ENCODE measurements at places on chromosomes 7 and 10.

DNA sequence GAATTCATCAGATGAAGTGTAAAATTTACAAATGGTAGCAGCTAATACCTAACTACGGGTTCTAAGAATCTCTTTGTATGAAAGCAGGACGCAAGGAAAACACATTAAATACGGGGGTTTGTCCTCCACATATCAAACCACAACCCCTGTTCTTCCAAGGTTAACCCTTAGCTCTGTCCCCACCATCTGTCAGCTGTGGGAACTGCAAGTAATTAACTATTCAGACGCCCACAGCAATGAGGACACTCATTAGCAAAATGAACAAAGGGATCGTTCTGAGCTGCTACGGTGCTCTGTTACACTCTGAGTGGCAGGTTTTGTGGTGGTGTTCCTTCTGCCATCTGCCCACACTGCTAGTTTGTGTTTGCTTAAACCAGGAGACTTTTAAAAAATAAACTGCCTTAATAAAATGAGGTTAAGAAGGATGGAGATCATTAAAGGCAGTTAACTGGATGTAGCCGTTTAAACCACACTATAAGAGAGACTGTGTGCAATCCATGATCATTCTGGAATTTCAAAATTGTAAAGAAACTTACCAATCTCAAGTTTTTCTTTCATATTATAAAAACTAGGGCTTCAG, 51.4 kb downstream of the C10orf67 start:
- DNase-seq, result no peak

DNA sequence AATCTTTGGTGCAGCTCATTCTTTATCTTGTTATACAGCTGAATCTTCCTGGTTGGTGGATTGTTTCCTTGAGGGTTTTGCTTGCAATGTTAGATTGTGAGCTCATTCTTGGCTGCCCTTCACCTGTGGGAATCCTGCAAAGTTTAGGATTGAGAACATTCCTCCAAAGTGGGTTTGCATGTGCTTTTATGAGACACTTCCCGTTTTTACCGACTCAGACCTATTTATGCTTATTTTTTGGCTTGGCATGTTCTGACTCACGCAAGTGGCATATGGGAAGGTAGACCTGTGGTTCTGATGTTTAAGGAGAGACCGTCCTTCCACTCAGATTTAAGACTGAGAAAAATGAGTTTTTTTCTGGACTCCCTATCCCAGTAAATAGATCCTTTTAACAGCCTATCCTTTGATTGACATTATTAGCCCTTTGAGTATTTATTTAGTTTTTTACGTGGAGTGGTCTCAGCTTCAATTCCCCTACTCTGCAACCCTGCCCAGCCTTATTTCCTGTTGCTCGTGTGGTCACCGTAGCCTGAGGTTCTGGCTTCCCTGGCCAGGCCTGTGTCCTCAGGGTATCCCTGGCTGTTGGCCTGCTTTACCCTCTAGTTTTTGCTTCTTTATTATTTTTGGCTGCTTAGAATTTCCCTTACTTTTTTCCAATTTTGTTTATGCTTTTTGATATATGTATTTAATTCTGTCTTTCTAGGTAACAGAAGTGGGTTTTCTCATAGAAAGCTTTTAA, 13.4 kb upstream of the PRF1 start:
- no peak for DNase-seq

GRCh38 chr10:130720235-130720634, 584.0 kb downstream of the GLRX3 start:
- DNase-seq, result no peak

DNA sequence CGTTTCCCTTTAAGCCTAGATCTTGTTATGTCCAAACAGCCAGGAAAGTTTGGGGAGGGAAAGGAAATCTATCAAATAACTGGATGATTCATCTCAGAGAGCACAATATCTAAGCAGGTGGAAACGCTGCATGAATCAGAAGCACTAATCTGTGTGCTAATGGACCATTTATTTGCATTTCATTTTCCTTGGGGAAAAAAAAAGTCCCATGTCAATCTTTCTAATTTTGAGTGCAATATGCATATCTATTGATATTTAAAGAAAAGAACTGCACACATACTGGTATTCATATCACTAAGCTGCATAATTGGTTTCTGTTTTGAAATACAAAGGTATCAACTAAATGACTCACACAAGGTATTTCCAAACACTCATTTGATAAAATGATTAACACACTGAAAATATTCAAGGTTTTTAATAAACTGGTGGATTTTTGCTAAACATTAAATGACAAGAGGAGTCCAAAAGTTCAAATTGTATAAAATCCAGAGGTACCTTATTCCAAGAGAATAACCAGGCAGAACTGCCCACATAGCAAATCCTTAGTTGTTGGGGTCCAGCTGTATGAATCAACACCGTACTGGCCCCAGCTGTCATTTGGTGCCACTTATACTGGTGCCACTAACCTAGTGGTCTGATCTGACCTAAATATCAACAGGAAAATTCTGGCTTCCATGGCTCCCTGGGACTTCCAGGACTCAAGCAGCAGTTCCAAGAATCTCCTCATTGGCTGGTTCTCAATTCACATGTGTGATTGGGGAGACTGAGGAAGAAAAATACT, 122.2 kb upstream of the SP4 start:
- no peak for DNase-seq

GRCh38 chr10:50362547-50363125, 111.3 kb upstream of the ASAH2 start:
- no peak for DNase-seq

- DNase-seq, result no peak
Observed at GRCh38 chr7:39985398-39985918, 35.4 kb downstream of the CDK13 start.

GRCh38 chr10:117476281-117476680, 66.3 kb upstream of the EMX2 start:
- no peak for DNase-seq

DNA sequence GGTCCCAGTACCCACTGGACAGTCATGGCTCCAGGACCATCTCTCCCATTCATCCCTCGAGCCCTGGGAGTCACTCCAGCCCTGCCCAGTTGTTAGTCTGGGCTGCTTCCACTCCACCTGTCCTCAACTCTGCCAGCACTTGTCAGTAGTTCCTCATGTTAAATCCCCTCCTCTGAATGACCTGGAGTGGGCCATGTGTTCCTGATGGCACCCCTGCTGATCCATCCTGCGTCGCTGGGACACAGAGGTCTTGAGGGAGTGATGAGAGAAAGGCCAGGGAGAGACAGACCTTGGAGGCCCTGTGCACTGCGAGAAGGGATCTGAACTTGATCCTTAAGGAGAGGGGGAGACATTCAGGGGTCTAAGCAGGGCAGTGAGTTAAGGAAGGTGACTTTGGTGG, 174.9 kb downstream of the GRID1 start:
- DNase-seq, result no peak

DNA sequence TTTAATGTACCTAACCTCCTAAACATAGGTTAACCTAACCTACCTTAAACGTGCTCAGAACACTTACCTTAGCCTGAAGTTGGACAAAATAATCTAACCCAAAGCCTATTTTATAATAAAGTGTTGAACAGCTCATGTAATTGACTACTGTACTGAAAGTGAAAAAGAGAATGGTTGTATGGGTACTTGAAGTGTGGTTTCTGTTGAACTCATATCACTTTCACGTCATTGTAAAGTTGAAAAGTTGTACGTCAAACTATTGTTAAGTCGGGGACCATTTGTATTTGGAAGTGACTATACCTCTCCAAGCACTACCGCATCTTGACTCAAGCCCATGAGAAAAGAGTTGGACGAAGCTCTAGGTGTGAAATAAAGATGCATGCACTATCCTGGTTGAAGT, 37.9 kb upstream of the ASAH2 start:
- DNase-seq, result no peak

DNA sequence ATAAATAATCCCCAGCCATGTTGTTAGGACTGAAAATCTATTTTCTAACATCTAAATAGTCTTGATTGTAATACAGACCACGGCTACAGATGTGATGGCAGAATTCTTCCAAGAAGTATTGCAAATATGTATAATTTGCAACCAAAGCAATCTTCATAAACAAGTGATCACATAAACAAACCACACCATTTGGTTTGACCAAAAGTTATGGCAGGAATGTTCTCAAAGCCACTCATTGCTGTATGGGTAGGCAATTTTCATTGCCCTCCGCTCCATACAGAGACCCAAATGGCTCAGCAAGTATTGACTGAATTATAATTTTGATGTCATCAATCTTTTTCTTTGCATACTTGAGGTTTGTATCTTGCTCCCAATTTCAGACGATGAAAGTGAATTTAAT, 19.0 kb upstream of the RHOBTB1 start:
- no peak for DNase-seq

- no peak for DNase-seq
Observed at GRCh38 chr10:3893901-3894563, 109.0 kb upstream of the KLF6 start.

DNA sequence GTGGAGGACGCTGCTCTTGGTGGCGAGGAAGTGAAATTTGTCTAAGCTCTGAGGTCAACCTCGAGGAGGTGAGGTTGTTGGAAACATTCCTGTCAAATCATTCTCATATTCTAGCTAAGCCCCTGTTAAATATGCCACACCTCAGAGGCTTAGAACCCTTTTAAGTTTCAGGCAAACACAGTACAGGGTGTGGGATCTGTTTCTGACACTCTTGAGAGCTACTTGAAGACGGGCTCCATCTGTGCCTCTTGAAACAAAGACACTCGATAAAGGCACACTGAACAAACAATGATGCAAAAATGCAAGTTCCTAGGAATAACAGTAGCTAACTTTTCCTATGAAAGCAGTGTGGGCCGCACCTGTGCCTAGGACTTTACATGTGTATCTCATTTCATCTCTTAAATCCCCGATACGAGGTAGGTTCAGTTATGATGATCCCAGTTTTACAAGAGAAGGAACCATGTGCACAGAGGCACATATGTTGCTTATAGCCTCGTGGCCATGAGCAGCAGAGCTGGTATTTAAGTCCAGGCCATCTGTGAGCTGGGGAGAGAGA, 299.2 kb downstream of the CCDC3 start:
- no peak for DNase-seq

DNA sequence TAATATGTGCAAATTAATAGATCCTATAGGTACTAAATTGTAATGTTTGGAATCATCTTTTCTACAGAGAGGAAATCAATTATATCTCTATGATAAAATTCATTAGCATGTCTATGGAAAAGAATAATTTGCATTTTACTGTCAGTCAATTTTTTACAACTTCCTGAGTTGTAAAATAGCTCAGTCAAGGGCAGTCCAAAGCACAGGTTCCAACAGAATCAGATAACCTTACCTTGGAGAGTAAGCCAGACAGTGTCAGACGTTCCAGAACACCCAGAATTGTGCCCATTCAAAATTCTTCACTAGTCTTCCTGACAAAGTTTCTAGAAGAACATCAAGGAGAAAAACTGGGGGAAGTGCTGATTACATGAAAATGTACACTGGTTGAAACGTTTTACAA, 31.1 kb upstream of the IMMP2L start:
- no peak for DNase-seq

DNA sequence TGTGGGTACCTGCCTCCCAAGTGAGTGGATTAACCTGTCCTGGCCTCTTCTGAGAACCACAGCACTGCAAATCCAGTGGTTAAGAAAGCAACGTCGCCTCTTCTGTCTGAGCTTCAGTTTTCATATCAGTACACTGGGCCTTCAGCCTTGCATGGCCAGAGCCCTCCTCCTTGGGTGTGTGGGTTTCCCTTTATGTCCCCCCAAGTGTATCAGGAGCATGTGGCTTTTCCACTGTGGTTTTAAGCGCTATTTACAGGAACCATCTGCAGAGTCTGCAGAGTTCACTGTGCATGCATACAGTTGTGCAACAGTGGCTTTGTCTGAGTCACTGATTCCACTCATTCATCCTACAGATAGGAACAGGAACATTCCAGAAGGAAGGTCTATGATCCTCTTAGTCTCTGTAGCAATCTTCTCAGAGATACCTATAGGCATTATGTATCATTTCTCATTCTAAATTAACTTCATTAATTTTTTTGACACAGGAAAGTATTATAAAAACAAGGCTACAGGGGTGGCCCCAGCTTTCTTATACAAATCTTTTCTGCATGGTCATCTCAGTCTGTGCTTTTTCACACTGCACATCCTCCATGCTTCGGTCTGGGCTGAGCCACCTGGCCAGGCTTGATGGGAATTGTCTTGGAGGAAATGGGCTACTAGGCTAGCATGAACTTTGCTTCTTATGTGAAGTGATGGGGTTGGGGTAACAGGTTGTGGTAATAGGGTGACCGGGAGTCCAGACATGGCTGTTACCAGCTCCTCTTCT, 17.1 kb downstream of the MBL2 start:
- no peak for DNase-seq

GRCh38 chr7:70188901-70189650, 590.8 kb downstream of the AUTS2 start:
- DNase-seq, result no peak

- DNase-seq, result no peak
Observed at GRCh38 chr7:99201027-99201426, 6.9 kb downstream of the KPNA7 start.

- DNase-seq, result no peak
Observed at GRCh38 chr7:41003611-41003940, 699.3 kb downstream of the INHBA start.

DNA sequence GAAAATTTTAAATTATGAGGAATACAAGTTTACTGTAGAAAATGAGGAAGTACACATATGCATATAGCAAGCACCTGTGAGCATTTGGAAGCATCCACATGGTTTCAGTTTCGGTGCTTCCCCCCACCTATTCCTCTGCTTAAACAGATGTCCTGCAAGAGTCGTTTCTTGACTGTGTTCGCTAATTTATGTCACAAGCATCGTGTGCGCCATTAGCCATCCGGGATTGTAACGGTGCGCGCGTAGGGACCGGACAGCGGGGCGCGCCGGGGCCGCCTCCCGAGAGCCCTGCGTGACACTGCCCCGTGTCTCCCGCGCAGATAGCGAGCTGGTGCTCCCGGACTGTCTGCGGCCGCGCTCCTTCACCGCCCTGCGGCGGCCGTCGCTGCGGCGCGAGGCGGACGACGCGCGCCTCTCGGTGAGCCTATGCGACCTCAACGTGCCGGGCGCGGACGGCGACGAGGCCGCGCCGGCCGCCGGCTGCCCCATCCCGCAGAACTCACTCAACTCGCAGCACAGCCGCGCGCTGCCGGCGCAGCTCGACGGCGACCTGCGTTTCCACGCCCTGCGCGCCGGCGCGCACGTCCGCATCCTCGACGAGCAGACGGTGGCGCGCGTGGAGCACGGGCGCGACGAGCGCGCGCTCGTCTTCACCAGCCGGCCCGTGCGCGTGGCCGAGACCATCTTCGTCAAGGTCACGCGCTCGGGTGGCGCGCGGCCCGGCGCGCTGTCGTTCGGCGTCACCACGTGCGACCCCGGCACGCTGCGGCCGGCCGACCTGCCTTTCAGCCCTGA, 90.9 kb downstream of the NEURL1 start:
- no peak for DNase-seq

GRCh38 chr7:47948141-47948790, at the start of gene PKD1L1:
Gene PKD1L1, minus strand, starts transcription at chr7:47948466. Its CDS starts 26 bp downstream, at chr7:47948440.
- DNase-seq, result no peak

GRCh38 chr10:10043083-10043482, 974.6 kb upstream of the CELF2 start:
- no peak for DNase-seq
